Mucosa of gallbladder (tissue), 1 donor: ENCODE measurements at places on chromosomes 5 and 9.

- DNase-seq = no peak
These were observed 50.1 kb downstream of the PPARGC1B start for GRCh38 chr5:149780043-149780737.

GRCh38 chr5:133917785-133918184 is 50.6 kb downstream of the C5orf15 start:
- no peak for DNase-seq

- DNase-seq = no peak
These were observed 859 bp upstream of the GRIA1 start for GRCh38 chr5:153489611-153490010.

DNA sequence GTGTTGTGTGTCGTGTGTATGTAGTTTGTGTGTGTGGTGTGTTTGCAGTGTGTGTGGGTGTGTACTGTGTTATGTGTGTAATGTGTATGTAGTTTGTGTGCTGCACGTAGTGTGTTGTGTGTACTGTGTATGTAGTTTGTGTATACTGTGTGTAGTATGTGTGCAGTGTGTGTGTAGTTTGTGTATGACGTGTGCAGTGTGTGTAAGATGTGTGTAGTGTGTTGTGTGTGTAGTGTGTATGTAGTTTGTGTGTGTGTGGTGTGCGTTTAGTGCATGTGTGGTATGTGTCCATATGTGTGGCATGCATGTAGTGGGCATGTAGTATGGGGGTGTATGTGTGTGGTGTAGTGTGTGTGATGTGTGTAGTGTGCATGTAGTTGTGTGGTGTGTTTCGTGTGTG is 39.6 kb downstream of the SYK start:
- DNase-seq = no peak

- DNase-seq = no peak
These were observed 53.9 kb downstream of the SEMA6A start for GRCh38 chr5:116520771-116521170.

DNA sequence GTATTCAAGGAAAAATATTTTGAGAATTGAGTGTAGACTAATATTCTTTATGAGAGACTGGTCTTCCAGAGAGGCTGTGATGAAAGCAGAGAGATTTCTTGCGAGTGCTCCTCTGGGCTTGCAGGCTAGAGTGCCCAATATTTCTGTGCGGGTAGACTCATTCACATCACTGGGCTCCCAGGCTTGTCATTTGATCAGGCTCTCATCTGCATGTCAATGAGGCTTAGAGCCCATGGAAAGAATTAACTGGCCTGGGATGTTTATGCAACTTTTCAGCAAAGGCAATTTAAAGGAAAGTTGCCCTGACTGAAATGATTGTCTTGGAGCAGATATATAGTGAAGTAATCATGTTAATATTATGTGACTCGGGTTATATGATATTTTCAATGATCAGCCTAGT is 42.3 kb downstream of the SNCAIP start:
- DNase-seq = no peak

DNA sequence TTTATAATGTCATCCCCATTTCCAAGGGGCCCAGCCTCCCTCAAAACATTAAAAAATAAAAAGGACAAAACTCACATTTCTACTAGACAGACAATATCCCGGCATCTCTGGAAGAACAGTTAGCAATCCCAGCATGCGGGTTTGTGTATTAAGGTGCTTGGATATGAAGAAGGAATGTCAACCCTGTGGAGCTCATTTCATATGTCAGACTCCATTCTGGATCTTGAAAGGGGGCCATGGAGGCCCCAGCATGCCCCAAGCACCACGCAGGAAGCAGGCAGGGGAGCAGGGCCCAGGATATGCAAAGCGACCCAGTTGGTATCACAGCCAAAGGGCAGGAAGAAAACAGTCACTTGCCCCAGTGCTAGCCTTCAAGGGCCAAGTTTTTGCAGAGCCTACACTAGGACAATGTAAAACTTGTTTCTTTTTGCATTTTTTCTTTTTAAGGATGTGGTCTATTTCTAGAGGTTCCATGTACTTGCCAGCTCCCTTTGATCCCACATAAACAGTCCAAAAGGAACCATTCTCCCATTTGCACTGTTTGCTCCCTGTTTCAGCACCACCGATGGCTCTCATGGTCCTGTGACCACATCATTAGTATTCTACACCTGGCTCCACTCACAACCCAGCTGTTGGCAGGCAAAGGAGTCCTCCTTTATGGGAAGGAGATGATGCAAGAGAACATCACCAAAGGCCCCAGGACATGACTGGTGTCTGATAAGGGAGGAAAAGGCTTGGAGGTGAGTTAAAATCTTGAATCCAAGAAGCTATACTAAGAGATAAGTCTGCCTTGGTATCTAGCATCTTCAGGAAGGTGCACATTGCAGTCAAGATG is 58.3 kb downstream of the FGF1 start:
- DNase-seq = no peak

- peak; percentile 91 for DNase-seq
These were observed 12.1 kb downstream of the PCDH1 start for GRCh38 chr5:141866096-141866495.

GRCh38 chr5:74669821-74670220 is 15.2 kb upstream of the HEXB start:
- DNase-seq = no peak

- DNase-seq = peak; percentile 27
These were observed 4.6 kb downstream of the NIPAL4 start for GRCh38 chr5:157464519-157465171.

DNA sequence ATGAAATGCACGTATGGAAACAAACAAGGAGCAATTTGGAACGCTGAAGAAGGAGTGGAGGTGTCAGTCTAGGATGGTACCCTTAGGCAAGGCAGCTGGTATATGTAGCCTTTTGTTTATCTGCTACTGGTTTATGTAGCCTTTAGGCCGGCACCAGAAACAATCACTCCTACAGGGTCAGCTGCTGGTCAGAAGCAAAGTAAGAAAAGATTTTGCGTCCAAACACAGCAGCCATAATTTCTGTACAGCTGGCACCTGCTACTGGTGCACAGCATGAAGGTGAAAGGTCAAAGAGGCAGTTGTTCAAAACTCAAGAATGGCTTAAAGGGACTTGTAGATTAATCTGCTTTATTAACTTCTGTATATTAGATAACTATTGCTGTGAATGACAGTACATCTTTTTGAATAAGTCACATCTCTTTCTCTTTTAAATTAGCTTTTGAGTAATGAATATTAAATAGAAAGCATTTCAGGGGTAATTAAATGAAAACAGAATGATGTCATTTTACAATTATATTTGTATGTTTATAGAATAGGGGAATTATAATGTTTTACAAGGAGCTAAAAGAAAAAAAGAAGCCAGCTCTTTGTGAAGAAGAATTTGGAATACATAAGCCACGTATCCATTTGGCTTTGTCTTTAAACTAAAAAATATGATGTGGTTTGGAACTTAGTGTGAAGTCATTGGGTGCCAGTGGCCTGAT is 33.1 kb upstream of the TLX3 start:
- no peak for DNase-seq

- no peak for DNase-seq
These were observed 146.1 kb upstream of the HMHB1 start for GRCh38 chr5:143665866-143666265.

DNA sequence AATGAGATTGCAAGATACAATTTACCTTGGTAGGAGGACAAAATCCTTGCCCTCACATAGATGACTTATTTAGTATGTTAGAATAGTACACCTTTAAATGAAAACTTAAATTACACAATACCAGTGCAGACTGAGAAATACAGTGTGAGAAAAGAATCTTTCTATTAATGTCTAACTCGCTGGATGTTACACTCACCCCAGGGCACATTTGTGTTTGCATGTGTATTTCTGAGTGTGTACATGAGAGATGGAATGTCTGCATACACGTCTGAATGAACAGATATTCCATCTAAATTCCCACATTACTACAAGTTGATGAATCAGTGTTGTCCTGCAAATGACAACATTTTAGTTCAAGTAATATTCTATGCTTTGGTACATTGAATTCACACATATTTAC is 99.8 kb downstream of the KLHL3 start:
- no peak for DNase-seq

- DNase-seq = no peak
These were observed 156.1 kb downstream of the PIK3R1 start for GRCh38 chr5:68371607-68372006.

GRCh38 chr9:127313042-127313560 is 48.5 kb downstream of the GARNL3 start:
- DNase-seq = no peak

GRCh38 chr5:133534566-133534965 is 77.8 kb downstream of the FSTL4 start:
- no peak for DNase-seq

DNA sequence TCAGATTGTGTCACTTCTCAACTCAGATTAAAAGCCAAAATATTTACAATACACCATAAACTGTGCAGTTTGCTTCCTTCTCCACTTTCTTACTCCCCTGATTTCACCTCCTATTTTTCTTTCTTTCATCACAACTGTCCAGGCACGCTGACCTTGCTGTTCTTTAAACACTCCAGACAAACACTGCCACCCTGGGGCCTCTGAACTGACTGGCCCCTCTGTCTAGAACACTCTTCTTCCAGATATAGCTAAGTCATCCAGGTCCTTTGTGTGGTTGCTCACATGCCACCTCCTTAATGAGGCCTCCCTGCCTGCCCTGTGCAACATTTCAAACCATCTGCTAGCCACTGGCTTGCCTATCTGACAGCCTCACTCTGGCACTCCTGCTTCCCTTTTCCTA is 46.6 kb downstream of the ATG10 start:
- DNase-seq = no peak

DNA sequence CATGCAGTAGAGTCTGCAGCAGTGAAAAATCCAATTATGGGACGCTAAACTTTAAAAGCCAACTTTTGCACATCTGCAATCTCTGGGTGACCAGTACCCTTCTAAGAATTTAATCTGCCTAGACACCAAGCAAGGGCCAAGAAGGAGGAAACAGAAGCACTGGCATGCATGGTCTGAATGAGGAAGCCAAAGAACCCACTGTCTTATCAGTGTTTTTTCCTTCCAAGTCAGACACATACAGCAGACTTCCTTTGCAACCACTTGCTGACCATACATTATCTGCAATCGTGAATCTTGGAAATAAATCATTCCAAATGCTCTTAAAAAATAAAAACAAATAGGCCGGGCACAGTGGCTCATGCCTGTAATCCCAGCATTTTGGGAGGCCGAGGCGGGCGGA is 65.9 kb downstream of the DEPDC1B start:
- no peak for DNase-seq

- no peak for DNase-seq
These were observed 381.2 kb upstream of the RORB start for GRCh38 chr9:74115976-74116375.

DNA sequence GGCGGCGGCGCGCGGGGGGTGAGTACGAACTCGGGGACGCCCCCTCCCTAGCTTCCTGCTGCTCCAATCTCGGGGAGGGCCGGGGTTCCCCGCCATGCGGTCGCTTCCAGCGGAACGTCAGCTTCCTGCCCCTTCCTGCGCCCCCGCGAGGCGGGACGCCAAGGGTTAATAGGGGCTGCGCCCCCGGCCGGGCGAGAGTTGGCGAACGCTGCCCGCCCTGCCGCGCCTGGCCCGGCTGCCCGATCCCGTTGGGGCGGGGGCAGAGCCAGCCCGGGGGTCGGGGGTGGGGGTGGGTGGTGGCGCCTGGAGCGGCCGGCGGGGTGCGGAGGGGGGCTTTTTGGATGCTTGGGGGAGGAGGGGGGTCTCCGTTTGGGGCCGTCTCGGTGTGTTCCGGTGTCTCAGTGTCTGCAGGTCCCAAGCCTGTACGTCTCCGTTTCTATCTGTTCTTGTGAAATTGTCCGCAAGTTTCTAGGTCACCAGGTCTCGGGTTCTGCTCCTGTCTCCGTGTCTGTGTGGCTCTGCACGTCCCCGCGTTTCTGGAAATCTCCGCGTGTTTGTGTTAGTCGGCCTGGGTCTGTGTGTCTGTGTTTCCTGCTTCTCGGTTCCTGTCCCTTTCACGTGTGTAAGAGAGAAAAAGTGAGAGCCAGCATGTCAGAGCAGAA is 789 bp downstream of the COL27A1 start:
- peak; percentile 20 for DNase-seq

- peak; percentile 60 for DNase-seq
These were observed 59.8 kb upstream of the GOLPH3 start for GRCh38 chr5:32233696-32234447.

GRCh38 chr5:2779459-2779858 is 28.0 kb upstream of the IRX2 start:
- DNase-seq = no peak

DNA sequence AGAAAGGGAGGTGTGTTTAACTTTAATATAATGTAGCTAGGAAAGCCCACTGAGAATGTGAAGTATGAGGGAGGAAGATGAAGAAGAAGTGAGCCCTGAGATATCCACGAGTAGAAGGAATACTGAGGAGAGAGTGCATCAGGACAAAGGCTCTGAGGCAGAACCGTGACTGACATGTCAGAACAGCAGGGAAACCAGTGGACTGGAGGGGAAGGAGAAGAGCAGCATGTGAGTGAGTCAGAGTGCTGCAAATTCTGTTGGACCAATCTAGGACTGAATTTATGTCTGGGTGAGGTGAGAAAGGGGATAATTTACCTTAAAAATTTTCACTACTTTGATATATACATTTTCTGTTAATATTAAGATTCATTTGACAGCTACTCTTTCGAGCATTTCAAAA is 110.3 kb downstream of the ST8SIA4 start:
- DNase-seq = no peak

DNA sequence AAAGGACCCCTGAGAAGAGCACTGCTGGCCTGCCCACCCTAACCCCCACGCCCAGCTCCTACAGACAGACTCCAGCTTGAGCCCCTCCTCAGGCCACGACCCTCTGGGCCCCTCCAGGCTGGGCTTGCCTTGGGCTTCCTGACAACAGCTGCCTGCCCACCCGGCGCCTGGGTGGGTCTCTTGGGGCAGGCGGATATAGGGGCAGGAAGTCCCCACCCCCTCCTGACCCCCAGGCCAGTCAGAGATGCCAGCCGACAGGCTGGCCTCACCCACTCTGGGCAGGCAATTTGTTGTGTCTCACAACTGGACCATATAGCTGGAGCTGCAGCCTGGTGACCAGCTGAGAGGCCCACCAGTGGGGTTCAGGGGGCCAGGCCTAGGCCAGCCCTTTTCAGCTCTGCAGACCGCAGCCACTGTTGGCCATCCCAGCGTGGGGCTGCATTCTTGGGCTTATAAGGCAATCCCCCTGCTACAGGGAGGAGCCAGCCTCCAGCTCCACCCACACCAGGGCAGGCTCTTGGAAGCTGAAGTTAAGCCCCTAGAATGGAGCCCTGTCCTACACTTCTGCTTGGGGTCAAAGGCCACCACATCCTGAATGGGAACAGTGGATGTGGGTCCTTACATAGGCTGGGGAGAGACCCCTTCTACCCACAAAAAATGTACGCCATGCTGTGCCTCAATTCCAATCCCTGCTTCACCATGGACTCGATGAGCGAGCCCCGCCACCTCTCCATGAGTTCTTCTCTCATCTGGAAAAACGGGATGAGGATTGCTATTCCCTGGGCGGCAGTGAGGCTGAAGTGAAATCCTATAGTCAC is 2.0 kb downstream of the PDLIM7 start:
- DNase-seq = peak; percentile 62
